ENCODE measurements at places on chromosomes 2 and 18. TPM values are rescaled to one million over a fixed set of nuclear protein-coding genes. Genes with fewer than 3 reads are reported as not detected.

STARD6 gene
- total RNA-seq: not detected

DYNC2LI1 gene
- 21.0 TPM for total RNA-seq

MREG gene
- total RNA-seq: 3.6 TPM

EVA1A gene
- total RNA-seq: 31.3 TPM

DNA sequence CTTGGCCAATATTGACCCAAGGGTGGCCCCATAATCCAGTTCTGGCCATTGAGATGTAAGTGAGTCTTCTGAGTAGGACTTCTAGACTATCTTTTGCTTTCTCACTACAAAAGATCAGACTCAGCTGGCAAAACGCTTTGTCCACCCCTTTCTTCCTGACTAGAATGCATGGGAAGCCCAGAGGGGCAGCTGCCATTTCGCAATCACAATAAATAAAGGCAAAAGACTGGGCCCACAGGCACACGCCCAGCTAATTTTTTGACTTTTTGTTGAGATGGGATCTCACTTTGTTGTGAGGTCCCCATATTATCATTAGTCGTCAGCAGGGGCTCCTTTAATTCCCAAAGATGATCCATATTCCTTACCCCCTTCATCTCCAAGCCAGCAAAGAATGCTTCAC is 41.1 kb upstream of the SGPP2 start:
- no peaks in the 10 kb centered on the region for H3K36me3 ChIP-seq
- no peak for DNase-seq
- no peaks in the 10 kb centered on the region for H3K27me3 ChIP-seq
- no peak overlapping the region for H3K4me3 ChIP-seq
- no peaks in the 10 kb centered on the region for H3K4me1 ChIP-seq

- no peak for DNase-seq
- no peak overlapping the region for H3K4me3 ChIP-seq
- H3K27ac ChIP-seq: no peak overlapping the region
- peaks cover 4% of the 10 kb centered on the region for H3K36me3 ChIP-seq
These were observed 40.9 kb downstream of the UGP2 start for GRCh38 chr2:63882395-63883105.

GRCh38 chr2:240561325-240561971 is 1.3 kb downstream of the DUSP28 start:
- H3K27me3 ChIP-seq: no peaks in the 10 kb centered on the region
- H3K4me1 ChIP-seq: peaks cover 66% of the 10 kb centered on the region
- H3K27ac ChIP-seq: peak overlapping the region; percentile 99
- no peak overlapping the region for H3K4me3 ChIP-seq
- peak; percentile 6 for DNase-seq
- H3K36me3 ChIP-seq: no peaks in the 10 kb centered on the region

DNA sequence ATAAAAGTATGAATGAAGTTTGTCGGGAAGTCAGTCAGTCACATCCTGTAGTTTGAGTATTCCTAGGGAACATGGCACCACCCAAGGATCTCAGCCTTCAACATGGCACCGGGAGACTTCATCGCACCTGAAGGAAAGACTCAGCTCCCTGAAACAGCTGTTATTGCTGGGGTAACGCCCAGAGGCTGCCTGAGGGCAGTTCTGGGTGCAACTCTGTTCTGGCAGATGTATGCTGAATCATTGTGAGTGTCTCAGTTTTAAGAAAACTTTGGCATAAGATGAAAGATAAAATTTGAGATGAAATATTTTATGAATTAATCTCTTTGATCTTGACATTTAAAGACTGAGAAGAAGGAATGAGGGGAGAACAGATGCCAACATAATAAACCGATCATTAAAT is 49.9 kb upstream of the SERPINB2 start:
- no peaks in the 10 kb centered on the region for H3K36me3 ChIP-seq
- H3K4me1 ChIP-seq: no peaks in the 10 kb centered on the region
- no peak overlapping the region for H3K27ac ChIP-seq
- H3K27me3 ChIP-seq: no peaks in the 10 kb centered on the region

DNA sequence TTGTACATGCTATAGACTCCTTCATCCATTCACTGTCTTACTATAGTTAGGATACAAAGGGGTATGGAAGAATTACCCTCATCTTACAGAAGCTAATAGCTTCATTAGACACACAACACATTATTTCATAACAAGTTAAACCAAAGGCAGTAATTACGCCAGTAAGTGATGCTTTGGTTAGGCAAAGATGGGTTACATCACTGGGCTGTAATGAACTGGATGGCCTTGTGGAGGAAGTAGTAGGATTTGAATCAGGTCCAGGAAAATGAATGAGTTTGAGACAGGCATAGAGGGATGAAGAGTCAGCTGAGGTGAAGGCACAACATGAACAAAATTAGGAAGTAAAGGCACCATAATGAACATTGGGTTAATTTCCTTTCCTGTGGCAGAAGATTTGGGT is 80.1 kb downstream of the SOCS6 start:
- no peak for DNase-seq
- no peak overlapping the region for H3K27ac ChIP-seq
- no peaks in the 10 kb centered on the region for H3K27me3 ChIP-seq
- no peaks in the 10 kb centered on the region for H3K36me3 ChIP-seq
